ENCODE measurements at places on chromosomes 2 and 18. TPM values are rescaled to one million over a fixed set of nuclear protein-coding genes. Genes with fewer than 3 reads are reported as not detected.

The SFTPB gene
- total RNA-seq, result not detected

The IL18R1 gene
- total RNA-seq, result 3.6 TPM

The RSAD2 gene
- total RNA-seq, result 1.5 TPM

The FNDC4 gene
- total RNA-seq, result 3.2 TPM

The GAL3ST2 gene
- 0.34 TPM for total RNA-seq

The REG3A gene
- total RNA-seq, result not detected

Measured in lower leg skin (tissue), 4 donors.